ENCODE measurements at places on chromosomes 4 and X.
A peak's percentile ranks its signal among the peaks of the same experiment; 100 is the strongest.

DNA sequence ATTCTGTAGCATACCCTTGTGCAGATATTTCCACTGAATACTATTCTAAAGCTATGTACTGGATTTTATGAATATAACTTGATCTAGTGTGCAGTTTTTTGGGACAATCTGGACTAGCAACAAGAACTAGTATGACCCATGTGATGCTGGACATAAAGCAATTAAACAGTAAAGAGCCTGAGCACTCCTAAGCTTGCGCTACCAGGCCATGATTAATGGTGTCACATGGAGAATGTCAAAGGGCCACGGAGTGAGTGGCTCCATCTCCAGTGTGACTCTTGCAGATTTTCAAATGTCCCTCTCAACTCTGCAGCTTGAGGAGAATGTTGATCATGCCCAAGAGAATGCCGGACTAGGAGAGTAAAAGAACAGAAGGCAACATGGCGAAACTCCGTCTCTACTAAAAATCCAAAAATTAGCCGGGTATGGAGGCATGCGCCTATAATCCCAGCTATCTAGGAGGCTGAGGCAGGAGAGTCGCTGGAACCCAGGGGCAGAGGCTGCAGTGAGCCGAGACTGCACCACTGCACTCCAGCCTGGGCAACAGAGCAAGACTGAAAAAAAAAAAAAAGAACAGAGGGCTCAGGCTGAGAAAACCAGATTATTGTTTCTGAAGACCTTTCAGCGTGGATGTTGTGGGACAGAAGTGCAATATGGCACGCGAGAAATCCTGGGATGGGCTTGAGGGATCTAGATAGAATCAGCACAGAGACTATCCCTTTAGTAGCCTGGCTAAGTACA, 45.0 kb downstream of the TIGD2 start:
- no peak for DNase-seq

DNA sequence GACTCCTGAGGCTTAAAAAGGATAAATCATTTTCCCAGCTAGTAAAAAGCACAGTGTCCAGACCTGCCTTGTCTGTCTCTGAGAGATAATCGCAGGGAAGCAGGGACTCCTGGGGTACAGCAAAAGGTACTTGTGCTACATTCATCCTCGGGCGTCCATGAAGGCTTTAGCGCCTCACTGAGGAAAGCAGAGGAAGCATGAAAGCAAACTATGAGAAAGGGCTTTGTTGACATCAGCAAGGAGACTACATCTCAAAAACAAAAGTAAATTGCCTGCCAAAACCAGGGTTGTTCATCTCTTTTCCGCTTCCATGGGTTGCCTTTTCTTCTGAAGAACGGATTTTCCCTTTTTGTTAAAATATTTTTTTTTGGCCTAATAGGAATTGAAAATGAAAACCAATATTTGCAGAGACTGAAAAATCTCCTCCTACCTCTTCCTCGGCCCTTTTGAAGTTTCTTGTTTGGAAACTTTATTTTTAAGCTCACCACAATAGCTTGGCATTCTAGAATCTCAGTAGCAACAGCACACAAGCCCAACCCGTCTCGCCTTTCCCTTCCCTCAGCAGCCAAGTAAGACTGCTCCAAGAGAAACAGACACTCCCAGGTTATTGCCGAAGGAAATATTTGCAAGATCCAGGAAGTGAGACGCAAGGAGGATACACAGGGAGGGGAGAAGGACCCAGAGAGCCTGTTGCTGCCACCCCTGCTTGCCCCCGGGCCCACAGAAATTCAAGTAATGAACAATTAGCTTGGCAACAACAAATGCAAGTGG, 148.3 kb upstream of the DGKK start:
- no peak for DNase-seq

- DNase-seq: peak; percentile 58
Measured at GRCh38 chr4:125115941-125116340, 198.8 kb upstream of the FAT4 start.

DNA sequence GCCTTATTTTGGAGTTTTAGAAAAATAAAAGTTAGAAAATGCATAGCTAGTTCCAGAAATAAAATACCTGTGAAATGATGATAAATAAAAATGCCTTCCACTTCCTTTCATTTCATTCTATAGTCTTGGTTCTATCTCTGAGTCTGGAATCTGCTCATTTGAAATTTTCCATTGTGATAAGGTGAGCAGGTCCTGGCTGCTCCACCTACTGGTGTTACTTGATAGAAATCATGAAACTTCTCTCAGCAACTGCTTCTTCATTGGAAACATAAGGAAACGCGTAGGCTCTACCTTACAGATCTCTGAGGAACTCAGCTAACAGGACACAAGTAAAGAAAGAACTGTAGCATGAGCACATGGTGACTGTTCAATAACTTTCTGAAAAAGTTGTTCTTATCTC, 141.8 kb downstream of the DCHS2 start:
- DNase-seq: peak; percentile 1

GRCh38 chr4:19575924-19576323, 675.8 kb upstream of the SLIT2 start:
- no peak for DNase-seq

GRCh38 chrX:19382555-19383145, 38.9 kb downstream of the PDHA1 start:
- peak; percentile 27 for DNase-seq

DNA sequence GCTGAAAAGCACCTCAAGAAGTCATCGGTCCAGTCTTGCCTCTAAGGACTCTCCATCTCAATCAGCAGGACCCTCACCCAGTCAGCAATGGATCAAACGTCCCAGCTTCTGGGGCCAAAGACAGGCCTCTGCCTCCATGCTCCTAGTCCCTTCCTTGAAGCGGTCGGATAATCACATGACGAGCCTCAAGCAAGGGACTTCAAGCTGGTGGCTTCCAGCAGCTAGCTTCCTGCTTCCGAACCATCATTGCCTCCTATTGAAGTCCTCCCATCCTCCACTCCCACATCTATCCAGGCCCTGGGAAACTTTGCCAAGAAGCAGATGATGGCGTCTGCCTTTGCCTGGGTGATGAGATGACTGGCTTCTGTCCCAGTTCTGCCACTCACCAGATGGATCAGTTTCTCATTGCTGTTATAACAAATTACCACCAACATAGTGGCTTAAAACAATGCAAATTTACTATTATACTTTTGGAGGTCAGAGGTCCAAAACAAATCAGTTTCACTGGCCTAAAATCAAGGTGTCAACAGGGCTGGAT, 135.2 kb upstream of the MAMLD1 start:
- DNase-seq: no peak

DNA sequence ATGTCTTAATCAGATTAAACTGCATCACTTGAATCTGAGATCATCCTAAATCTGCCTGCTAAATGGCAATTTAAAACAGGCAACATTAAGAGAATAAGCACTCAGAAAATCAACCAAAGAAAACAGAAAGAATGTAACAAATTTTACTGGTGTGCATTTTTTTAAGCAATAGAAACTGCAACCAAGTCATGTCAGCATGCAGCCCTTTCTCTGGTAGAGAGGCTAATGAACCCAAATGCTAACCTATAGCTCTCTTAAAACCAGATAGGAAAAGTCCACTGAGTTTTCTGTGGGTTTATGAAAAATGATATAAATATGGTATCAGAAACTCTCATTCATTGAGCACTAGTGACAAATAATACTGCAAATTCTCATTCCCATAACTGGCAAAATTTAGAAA, 35.6 kb downstream of the COL25A1 start:
- no peak for DNase-seq

GRCh38 chr4:79739912-79740311, 331.9 kb upstream of the GK2 start:
- no peak for DNase-seq

GRCh38 chr4:136505020-136505419, 1027.3 kb downstream of the PCDH18 start:
- DNase-seq: no peak

- peak; percentile 75 for DNase-seq
Measured at GRCh38 chr4:113442826-113443225, 318.7 kb downstream of the CAMK2D start.

DNA sequence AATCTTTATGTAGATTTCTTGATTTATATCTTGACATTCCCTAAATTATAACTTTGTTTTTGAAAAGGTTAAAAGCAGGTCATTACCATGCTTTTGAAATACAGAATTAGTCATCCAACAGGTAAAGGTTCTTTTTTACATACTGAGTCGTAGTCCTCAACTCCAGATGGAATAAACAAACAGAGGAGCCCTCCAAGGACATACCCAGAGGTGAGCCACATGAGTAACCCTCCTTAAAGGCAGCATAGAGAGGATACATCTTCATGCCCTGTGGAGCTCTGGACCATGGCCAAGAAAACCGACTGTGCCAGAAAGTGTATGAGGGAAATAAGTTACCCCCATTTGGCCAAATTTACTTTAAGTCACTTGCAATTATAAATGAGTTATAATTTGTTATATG, 95.3 kb upstream of the MCF2 start:
- no peak for DNase-seq

- no peak for DNase-seq
Measured at GRCh38 chrX:153765138-153766079, 1.4 kb downstream of the PLXNB3 start.

DNA sequence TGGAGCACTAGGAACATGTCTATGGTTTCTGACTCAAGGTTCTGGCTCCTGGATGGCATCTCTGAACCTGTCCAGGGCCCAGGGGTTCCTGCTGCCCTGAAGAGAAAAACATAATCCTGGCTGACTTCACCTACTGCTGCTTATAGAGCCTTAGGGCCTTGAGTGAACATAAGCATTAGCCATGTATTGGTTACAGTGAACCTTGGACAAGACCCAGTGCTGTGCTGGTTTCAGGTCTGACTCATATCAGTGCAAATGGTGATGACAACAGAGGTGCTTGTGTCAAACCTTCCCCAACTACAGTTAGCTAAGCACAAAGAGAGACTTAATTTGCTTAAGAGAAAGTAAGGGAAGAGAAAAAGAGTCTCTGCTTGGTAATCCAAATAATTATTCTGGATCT, 1047.2 kb downstream of the GLUD2 start:
- DNase-seq: peak; percentile 9

- peak; percentile 25 for DNase-seq
Measured at GRCh38 chr4:40629401-40630334, at the start of gene RBM47. Gene RBM47 (minus strand): TSS chr4:40629864. CDS start chr4:40438893, 190,971 bp downstream.

DNA sequence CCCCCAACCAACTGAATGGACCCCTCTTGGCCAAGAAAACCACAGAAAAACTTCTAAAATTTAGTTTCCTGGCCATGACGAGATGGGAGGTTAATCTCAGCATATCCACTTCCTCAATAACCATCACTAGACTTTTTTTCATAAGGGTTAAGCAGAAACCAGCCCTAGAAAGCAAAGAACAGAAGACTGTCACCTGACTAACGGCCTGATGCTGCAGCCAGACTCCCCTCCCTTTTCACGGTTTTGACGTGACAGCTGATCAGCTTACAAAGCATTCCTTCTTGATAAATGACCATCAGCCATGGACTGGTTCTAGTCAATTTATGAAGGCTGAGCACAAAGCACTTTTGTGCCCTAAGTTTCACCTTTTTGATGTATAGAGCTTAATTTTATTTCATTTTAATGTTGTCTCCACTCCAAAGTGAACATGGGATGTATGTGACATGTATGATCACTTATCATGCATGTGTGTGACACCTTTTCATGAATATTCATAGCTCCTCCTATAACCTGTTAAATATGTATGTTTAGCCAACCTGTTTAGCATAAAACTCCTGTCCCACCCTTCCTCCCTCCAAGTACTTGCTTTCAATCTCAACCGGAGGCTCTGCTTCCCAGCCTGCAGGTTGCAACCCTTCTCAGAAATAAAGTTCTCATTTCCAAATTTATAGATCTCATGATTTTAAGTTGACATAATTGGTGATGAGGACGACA, 56.3 kb downstream of the SERTM2 start:
- no peak for DNase-seq

DNA sequence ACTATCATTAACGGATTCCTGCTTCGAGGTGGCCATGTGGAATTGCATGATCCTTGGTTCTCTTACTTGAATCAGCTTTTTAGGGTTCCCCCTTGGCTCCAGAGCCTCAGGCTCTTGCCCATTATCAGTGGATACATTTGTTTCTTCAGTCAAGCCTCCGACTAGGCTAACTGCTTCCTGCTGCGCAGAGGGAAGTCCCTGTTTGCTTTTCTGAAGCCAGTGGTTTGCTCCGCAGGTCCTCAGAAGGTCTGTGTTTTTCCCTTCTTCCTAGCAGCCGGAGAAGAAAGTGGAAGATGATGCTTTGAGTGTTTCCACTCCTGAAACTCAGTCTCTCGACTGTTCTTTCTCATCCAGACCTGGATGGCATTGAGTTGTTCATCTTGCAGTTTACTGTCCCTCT, 20.6 kb downstream of the SRD5A3 start:
- no peak for DNase-seq

- no peak for DNase-seq
Measured at GRCh38 chrX:27039332-27039731, 423.8 kb downstream of the PPP4R3C start.

GRCh38 chr4:83110970-83111750, 3.4 kb downstream of the PLAC8 start:
- DNase-seq: no peak

DNA sequence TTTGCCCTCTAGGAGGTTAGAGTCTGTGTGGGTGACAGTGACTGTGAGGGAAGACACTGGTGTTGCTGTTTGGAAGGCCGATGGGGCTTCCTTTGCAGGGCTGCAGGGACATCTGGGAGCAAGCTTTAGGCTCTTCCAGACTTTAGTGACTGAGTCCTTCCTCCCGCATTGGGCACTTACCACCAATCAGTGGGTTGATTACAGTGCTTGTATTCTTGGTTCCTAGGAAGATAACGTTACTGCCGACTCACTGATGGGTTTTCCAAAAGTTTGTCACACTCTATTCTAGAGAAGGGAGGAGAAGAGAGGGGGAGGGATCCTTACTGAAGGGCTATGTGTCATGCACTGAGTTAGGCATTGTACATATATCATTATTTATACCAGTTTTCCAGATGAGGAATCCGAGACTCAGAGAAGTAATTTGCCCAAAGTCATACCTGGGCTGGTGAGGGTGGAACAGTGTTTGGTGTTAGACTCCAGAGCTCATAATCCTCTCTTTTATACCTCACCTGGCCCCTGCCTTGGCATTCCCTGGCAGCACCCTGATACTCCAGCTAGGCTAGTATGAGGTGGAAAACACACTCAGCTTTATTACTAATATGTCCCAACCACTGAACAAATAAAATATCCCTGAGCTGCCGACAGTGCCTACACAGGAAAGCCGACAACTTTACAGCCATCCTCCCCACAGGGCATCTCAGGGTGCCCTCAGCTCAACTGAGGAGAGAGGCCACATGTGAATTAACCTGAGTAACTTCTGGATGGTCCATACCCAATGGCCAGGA, 3.8 kb downstream of the CHST7 start:
- DNase-seq: peak; percentile 65

GRCh38 chr4:7227008-7227407, 34.7 kb downstream of the SORCS2 start:
- no peak for DNase-seq

Measured in fibroblast of skin of back (primary cell).